Cerebellar nuclear complex (tissue), 1 donor: ENCODE measurements at places on chromosomes 3 and 15.

DNA sequence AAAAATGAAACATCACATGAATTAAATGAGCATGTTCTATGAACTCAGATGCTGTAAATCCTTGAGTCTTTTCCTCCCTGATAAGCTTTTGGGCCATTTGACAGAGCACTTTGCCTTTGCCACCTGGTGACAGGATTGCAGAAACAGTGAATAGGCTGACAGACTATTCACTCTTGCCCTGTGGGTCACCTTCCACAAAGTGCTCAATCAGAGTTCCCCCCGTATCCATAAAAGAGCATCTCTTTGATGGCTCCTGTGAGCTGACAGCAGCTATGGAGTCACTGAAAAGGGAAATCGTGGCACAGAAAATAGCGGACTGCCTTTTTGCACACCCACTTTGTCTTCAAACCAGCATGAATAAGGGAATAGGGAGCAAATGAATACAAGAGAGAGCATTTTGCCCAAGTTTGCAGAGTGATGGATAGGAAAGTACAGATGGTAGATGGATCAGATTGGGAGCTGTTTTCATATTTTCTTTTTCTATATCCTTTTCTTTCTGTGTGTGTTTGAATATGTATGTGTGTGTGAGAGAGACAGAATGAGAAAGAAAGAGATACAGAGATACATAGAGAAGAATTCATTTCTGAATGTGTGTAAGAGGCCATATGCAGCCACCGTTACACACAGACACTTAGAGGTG is 37.8 kb upstream of the GOLM2 start:
- DNase-seq = no peak

DNA sequence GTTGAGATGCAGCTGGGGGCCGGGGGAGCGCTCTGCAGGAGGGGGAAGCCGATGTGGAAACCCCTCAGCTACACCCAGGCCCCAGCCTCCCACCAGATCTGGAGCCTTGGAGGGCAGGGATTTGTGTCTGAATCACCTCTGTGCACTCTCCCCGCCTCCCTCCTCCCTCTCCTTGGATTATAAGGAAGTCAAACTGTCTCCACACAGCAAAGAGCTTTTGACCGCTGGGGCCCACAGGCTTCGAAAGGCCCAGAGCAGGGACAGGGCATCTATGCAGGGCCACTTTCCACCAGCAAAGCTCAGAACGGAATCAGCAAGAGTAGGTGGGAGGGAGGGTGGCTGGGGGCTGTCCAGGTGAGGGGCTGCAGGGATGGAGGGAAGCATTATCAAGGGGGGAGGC is 68.9 kb downstream of the IQSEC1 start:
- no peak for DNase-seq

GRCh38 chr15:78037328-78037727 is 40.2 kb downstream of the TBC1D2B start:
- DNase-seq = no peak

DNA sequence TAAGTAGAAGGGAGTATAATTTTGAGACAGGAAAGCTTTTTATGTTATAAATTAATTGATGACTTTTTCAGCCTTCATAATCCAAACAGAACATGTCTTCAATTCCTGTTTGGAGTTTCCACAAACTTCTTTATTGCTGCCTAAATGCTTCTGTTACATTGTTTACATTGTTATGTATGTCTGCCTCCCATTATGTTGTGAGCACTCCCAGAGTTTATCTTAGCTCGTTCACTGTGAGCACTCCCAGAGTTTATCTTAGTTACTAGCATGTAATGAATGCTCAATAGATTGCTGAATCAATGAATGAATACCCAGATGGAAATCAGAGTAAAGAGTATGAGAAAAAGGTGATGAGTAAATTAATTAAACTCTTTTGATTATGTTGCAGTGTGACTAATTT is 1178.0 kb downstream of the ROBO1 start:
- no peak for DNase-seq

GRCh38 chr15:48191574-48192225 is at the start of gene CTXN2:
TSS of gene CTXN2 (plus strand) at chr15:48191665. CDS start at chr15:48201301, 9,636 bp downstream.
- DNase-seq = no peak

GRCh38 chr3:154023148-154023547 is 98.0 kb upstream of the ARHGEF26 start:
- no peak for DNase-seq

DNA sequence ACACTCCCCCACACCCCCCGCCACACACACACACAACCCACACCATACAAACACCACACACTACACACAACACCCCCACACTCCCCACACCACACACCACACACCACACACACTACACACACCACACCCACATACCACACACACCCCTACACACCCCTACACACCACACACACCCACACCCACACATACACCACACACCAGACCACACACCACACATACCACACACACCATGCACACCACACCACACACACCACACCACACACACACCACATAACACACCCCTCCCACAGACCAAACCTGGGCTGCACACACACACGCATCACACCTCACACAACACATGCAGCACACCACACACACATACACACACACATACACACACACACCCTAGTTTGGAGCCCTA is 1.8 kb upstream of the RASGRF1 start:
- no peak for DNase-seq

GRCh38 chr15:81421461-81421860 is 47.4 kb upstream of the TMC3 start:
- DNase-seq = no peak
